Calu3 (cell line): ENCODE measurements at places on chromosomes 5 and 9. TPM values are rescaled to one million over a fixed set of nuclear protein-coding genes. Genes with fewer than 3 reads are reported as not detected.

PDGFRB gene
- not detected in 2 replicates for total RNA-seq

SPINK6 gene
- not detected in 2 replicates for total RNA-seq

CENPH gene
- 17.0 and 17.7 TPM in 2 replicates for total RNA-seq

PCDHB13 gene
- total RNA-seq: 0.86 and 1.1 TPM in 2 replicates

ATP10B gene
- 1.4 and 3.7 TPM in 2 replicates for total RNA-seq

SLC25A25 gene
- 19.5 and 22.1 TPM in 2 replicates for total RNA-seq

C9orf153 gene
- not detected in 2 replicates for total RNA-seq

PCDHA8 gene
- 1.1 and 1.3 TPM in 2 replicates for total RNA-seq

MLANA gene
- not detected in 2 replicates for total RNA-seq

PLAA gene
- total RNA-seq: 27.9 and 28.1 TPM in 2 replicates

QRFP gene
- not detected in 2 replicates for total RNA-seq

LMX1B gene
- not detected in 2 replicates for total RNA-seq

ADGRD2 gene
- not detected in 2 replicates for total RNA-seq

STC2 gene
- 48.3 and 60.4 TPM in 2 replicates for total RNA-seq

SYK gene
- total RNA-seq: 14.8 and 16.3 TPM in 2 replicates

PTGS1 gene
- total RNA-seq: 0.66 and 0.71 TPM in 2 replicates

MYO10 gene
- total RNA-seq: 69.6 and 101 TPM in 2 replicates

CSF2 gene
- total RNA-seq: 0.80 TPM in 1 of 2 replicates, not detected in the other

MYMK gene
- total RNA-seq: not detected in 2 replicates

TXN gene
- total RNA-seq: 278 and 286 TPM in 2 replicates

MARCOL gene
- total RNA-seq: not detected in 2 replicates

BNC2 gene
- not detected in 2 replicates for total RNA-seq

HSD17B3 gene
- total RNA-seq: 1.2 and 1.5 TPM in 2 replicates

PLCXD3 gene
- not detected in 2 replicates for total RNA-seq

RIMOC1 gene
- 27.6 and 28.5 TPM in 2 replicates for total RNA-seq
